ENCODE measurements at places on chromosomes 11 and 22.

GRCh38 chr11:99535406-99535805 lies 514.7 kb downstream of the CNTN5 start:
- DNase-seq: no peak

- DNase-seq: no peak
Observed at GRCh38 chr22:23278883-23279675, 98.8 kb downstream of the BCR start.

GRCh38 chr22:43446916-43447315 lies 35.1 kb downstream of the MPPED1 start:
- no peak for DNase-seq

- no peak for DNase-seq
Observed at GRCh38 chr11:439315-440064, 2.3 kb downstream of the ANO9 start.

DNA sequence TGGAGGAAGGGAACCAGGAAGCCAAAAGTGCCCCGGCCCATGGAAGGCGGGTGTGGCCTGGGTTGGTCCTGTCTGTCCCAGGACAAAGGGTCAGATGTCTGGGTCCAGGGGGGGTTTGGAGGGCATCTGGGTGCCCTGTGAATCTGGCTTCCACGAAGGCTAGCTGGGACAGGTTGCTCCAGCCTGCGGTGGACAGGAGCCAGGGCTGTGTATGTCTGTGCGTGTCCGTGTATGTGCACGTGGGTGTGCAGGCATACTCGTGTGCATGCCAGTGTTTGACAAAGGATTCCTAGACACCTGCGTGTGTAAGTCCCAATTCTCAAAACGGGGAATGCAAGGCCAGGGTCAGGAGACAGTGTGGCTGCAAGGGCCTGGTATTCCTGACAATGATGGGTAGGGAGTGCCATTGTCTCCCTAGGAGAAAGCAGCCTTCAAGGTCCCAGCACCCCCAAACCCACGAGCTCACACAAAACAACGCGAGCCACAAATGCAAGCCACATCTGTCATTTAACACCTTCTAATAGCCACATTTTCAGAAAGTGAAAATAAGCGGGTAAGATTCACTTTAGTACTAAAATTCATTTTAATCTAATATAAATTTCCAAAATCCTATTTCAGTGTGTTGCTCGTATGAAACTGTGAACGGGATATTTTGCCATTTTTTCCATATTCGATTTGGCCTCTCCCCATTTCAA lies 78.4 kb upstream of the WNT7B start:
- DNase-seq: no peak

DNA sequence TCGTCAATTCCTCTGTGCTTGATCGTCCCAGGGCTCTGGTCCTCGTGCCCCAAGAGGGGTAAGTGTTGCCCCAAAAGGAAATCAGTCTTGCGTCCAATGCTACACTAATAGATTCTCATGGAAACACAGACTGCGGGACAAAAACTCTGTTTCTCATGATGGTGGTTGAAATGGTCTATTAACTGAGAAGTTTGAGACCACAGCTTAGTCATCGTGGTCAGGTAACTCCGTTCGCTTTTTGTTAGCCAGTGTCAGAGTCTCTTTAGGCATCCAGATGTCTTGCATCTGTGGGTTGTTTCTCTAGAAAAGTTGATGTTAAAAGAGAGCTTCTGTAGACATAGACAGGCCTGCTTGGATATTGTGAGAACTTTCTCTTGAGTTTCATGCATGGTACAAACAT lies 104.6 kb upstream of the SORL1-AS1 start:
- no peak for DNase-seq

GRCh38 chr11:123775715-123776549 lies 21.6 kb upstream of the OR6X1 start:
- DNase-seq: peak; percentile 21

DNA sequence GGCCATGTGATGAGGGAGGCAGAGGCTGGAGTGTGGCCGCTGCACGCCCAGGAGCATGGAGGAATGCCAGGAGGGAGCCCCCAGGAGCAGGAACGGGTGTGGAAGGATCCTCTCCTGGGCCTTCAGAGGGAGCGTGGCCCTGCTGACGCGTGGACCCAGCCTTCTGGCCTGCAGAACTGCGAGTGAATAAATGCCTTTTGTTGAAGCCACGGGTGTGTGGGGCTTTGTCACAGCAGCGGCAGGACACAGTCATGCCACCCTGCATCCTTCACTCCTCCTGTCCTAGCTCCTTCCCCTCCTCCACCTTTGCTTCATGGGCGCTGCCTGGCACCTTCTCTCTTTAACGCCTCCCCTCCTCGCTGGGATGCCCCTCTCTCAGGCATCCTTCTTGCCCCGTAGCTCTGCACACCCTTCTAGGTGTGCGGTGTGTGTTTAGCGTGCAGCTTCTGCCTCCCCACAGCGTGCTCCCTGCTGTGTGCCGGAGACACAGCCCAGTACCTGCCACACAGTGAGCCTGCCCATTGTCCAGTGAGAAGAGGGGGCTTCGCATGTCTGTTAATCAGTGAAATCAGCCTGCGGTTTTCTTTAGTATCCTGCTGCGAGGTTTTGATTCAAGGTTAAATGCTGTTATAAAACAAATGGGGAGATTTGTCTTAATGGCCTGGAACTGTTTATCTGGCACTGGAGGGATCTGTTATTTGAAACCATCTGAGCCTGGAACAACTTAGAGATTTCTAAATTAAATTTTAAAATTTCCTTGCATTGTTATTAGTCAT lies 459.6 kb downstream of the TBC1D22A start:
- DNase-seq: no peak

GRCh38 chr11:106482917-106483785 lies 405.7 kb downstream of the AASDHPPT start:
- no peak for DNase-seq

GRCh38 chr11:108866781-108867180 lies 201.9 kb downstream of the DDX10 start:
- no peak for DNase-seq

- DNase-seq: no peak
Observed at GRCh38 chr11:81092522-81092921, 1641.1 kb downstream of the FAM181B start.

GRCh38 chr11:944711-945470 lies 19.2 kb downstream of the AP2A2 start:
- DNase-seq: no peak

- no peak for DNase-seq
Observed at GRCh38 chr11:623349-623869, 1.3 kb downstream of the CDHR5 start.
